ENCODE measurements at places on chromosomes 6 and 20.
A peak's percentile ranks its signal among the peaks of the same experiment; 100 is the strongest.

DNA sequence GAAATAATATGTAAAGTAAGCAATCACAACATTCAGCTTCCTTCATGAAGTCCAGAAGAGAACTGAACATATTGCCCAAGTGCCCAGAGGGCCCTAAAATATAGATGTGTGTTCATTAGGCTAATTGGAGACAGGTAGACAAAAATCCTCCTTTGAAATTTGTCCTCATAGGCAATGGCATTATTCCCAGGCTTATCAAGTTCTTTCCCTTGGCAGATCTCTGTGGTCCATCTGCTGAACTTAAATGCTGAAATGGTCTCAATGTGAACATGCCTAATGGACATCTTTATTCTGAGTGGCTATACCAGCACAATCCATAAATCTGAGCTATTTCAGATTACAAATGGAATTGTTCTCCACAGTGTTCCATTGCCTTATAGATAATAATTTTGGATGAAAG, 79.0 kb upstream of the BMP5 start:
- no peak for DNase-seq

- DNase-seq: no peak
Measured at GRCh38 chr6:163630572-163630971, 216.1 kb downstream of the QKI start.

DNA sequence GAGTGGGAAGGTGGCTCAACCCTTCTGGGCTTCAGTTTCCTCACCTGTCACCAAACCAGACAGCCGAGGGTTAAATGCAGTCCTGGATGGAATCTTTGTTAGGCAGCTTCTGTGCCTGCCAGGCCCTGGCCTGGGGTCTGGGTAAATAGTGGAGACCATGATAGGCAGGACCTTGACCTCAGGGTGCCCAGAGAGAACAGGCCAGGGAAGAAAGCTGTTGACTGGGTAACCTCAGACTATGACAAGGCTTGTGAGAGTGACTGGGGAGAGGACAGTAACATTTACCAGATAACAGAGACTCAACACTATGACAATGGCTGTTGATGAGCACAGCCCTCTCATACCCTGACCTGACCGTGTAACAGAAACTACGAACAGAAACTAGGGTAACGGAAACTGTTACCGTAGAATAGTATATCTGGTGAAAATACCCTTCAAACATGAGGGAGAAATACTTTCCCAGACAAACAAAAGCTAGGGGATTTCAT, 218.3 kb downstream of the PREX1 start:
- no peak for DNase-seq

GRCh38 chr6:144619966-144620365, 334.8 kb downstream of the UTRN start:
- no peak for DNase-seq

DNA sequence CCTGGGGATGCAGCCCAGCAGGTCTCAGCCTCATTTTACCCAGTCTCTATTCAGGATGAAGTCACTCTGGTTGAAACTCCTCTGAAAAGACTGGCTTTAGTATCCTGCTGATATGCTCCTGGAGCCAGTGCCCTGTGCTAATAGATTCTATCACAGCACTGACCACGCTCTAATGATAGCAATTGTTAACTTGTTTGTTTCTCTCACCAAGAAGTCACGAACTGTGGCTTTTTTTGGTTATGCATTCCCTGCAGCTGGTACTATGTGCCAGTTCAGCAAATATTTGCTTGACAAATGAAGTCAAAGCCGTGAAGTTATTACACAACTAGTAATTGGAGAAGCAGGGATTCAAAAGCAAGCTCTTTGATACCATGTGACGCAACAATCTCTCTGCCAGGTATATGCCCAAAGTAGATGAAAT, 754.6 kb downstream of the KIF16B start:
- no peak for DNase-seq

GRCh38 chr20:36886859-36887751, 11.2 kb downstream of the TLDC2 start:
- DNase-seq: peak; percentile 25

GRCh38 chr6:132300323-132300949, 100.8 kb downstream of the MOXD1 start:
- no peak for DNase-seq

DNA sequence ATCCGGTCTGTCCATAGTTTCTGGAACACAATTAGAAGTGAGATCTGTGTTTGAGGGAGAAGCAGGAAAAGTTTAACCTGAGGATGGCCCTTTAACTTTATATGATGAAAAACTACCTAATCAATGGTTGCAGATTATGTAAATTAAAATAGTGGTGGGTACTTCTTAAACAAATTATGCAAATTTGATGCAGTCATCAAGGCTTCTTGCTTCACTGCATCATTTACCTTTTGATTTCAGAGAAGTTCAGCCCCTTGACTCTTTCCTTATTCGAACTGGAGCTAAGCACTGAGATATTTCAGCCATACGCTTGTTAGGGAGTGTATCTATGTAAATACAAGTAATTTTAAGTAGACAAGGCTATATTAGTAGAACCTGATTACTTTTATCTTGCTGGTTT, 73.8 kb downstream of the JARID2 start:
- no peak for DNase-seq

- no peak for DNase-seq
Measured at GRCh38 chr6:6105472-6106036, 98.8 kb upstream of the NRN1 start.

DNA sequence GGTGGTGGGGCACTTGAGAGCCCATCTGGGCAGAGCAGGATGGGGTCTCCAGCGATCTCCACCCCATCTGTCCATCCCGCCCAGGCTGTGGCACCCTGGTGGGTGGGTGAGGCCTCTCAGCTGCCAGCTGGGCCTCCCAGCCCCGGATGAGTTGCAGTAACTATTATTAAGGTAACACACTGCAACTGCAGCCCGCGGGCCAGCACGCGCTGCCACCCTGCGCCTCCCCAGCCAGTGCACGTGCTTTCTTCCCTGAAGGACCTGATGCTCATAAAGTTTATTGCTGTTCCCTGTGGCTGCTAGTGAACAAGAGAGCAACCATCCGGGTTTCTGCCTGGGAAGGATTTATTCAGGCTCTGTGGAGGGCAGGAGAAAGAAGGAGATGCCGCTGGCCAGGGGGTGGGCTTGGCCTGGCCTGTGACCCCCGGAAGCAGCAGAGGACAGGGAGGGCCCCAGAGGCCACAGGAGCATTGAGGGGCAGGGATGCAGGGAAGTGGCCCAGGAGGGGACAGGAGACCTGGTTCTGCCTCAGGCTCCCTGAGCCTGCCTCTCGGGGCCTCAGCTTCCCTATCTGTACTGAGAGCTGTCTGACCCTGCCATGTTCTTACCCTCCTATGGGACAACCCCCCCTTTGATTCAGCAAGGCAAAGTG, 1.7 kb downstream of the IP6K3 start:
- DNase-seq: no peak

GRCh38 chr20:50526403-50526989, 16.3 kb downstream of the PTPN1 start:
- no peak for DNase-seq

GRCh38 chr6:147449405-147450161, 58.9 kb upstream of the SAMD5 start:
- no peak for DNase-seq

DNA sequence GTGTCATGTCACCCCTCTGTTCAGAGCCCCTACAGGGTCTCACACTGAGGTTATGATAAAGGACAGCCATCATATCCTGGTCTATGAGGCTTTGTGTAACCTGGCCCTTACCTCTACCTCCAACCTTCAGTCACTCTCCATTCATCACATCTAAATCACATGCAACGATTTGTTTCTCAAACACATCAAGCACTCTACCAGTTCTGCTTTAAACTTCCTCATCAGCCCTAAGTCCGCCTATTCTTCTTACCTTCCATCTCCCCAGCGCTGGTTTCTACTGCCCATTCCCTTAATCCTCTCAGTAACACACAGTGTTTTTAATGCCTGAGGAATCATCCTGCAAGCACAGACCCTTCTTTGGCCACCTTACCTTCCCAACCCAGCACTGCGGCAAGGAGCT, 17.9 kb upstream of the BACH2 start:
- no peak for DNase-seq

DNA sequence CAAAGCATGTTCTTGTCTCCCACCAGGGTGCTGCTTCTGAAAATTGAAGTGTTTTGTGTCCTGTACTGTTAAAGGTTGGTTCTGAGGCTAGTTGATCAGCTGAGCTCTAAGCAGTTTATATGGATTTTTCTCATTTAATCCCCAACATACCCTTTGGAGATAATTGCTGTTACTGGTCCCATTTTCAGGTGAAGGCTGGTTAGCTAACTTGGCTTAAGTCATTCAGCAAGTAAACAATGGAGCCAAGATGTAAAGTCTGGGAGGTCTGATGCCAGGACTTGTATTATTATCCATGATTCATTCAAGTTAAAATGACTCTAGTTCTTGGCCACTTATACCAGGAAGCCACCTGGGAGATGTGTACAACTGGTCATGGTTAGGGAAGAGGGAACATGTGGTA, 42.5 kb upstream of the FERMT1 start:
- no peak for DNase-seq

DNA sequence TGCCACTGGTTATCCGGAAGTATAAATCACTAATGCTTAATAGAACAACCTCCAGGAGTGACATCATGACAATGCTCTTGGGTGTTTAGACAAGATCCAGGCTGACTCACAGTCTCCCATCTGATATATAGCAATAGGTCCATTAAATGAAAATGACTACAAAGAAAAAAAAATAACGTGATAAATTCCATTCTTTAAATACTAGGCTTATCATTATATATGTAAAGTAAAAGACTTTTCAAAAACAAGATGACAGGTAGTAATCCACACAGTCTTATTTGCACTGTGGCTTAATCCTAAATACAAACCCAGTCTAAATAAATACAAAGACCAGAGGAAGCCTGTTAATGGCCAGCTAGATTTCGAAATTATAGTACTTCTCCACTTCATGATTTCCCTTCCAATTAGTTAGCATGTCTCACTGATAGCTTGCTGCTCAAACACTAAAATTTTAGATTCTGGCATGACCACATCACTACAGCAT, 149.1 kb upstream of the BEND3 start:
- DNase-seq: peak; percentile 26

GRCh38 chr6:154960854-154961530, 34.1 kb upstream of the TIAM2 start:
- DNase-seq: no peak

- no peak for DNase-seq
Measured at GRCh38 chr20:36141310-36141709, 13.2 kb upstream of the EPB41L1 start.

- no peak for DNase-seq
Measured at GRCh38 chr6:56961151-56961550, 6.2 kb downstream of the BEND6 start.

DNA sequence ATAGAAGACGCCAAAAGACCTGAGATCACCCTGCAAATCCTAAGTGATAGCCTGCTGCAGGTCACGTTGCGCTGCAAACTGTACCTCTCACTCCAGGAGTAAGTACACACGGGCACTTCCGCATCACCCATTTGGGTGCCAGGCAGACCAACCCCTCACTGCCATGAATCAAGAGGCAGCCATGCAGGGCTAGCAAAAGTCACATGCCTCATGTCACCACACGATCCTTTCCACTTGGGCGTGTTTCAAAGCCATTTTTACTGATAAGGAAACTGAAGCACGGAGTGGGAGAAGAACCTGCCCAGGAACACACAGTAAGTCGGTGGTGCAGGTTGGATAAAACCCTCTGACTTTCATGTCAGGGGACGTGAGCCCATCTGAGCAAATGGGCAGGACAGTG, 37.0 kb downstream of the BPIFB1 start:
- DNase-seq: no peak

DNA sequence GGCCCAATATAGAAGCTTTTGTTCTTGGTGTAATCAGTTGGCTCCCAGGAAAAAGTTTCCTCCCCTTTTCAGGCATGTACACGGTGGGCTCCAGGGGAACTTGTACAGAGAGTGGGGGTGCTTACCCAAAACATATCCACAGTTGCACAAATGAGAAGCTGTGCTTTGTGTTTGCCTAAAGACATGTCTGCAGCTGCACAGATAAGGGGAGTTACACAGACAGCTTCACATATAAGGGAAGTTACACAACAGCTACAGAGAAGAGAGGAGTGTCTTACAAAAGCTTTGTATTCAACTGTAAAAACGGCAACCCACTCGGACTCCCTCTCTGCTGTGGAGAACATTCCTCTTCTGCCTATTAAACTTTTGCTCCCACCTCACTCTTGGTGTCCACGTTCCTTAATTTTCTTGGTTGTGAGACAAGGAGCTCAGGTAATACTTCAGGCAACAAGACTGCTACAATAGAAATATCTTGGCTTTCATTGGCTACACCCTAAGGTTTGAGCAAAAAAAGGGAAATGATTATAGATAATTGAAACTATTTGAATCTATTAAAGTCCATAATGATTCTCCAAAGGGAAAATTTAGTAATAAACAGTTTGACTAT, 7.4 kb upstream of the PNRC1 start:
- no peak for DNase-seq

- no peak for DNase-seq
Measured at GRCh38 chr6:53618219-53618618, 47.3 kb downstream of the KLHL31 start.

DNA sequence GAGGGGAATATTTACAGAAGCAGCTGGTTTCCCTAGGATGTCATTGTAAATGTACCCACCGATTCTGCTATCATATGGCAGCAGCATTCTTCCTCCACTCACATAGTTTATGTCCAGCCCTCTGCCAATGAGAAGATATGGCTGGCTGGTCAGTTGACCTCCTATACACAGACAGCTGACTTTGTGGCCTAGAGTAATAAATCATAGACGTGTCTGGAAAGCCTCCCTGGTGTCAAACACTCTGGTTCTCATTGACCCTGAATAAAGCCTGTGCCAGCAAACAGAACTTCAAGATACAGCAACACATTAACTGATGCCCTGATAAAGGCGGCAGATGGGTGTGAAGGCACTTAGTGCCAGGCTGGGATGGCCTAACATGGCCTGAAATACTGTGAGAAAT, 52.6 kb downstream of the GPR63 start:
- DNase-seq: no peak

- DNase-seq: no peak
Measured at GRCh38 chr6:28489366-28490204, 26.0 kb downstream of the GPX6 start.

- no peak for DNase-seq
Measured at GRCh38 chr6:46420921-46421638, 70.2 kb downstream of the RCAN2 start.

- no peak for DNase-seq
Measured at GRCh38 chr6:32108094-32108627, 977 bp downstream of the TNXB start.

DNA sequence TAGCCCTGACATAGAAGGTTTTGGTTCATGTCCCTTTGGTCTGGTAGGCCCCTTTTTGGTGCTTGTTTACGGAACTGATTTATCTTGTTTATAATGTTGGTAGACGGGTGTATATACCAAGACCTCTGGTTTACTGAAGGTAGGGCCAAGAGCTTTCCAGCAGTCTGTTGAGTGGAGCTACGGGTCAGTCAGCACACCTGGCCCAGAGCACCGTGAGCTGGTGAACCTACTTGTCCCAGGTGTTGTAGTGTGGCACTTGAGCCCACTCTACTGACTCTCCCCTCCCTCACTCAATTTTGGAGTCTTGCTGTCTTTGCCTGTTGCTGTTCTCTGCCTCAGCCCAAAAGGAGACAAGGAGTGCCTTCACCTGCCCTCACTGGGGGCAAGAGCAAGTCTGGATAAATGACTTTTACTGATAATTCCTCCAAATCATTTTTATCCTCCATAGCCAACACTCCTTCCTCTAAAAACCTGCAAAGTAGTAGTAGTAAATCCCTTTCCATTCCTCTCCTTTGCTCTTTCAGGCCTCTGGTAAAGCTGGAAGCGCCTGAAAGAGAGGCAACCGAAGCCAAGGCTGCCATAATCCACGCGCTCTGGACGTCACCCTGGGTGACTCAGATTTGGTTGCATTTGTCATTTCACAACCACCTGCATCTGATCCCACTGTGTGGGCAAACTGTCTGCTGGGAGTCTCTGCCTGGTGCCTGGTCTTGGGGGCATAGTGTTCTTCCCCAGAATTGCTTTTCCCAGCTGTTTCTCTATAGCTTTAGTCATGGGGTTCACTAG, 22.2 kb downstream of the RREB1 start:
- DNase-seq: no peak

Measured in NCI-H1436 treated with DMSO at 0.1 percent for 48 hours (cell line).